ENCODE measurements at places on chromosomes 13 and 19. TPM values are rescaled to one million over a fixed set of nuclear protein-coding genes. Genes with fewer than 3 reads are reported as not detected.
A peak's percentile ranks its signal among the peaks of the same experiment; 100 is the strongest.

The LSR gene
- total RNA-seq, result 36.3 TPM

The SGCG gene
- total RNA-seq, result not detected

DNA sequence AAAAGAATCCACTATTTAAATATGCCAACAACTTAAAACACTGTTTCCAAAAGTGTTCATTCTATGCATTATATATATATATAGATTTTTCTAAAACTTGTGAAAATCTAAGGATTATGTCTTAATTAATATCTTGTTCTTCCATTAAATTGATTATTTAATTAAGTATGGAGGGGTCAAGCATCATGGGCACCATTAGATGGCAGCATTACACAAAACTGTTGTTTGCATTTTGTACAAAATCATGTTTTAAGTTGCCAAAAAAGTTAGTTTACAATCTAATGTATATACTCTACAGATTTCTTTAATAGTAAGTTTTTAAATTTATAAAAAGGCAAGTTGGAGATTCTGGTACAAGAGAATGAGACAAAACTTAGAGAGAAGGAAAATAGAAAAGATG, 213.2 kb upstream of the EDNRB start:
- no peak for DNase-seq

The CEACAM16 gene
- not detected for total RNA-seq

The SELENOV gene
- total RNA-seq, result not detected

The DPF1 gene
- 0.31 TPM for total RNA-seq

DNA sequence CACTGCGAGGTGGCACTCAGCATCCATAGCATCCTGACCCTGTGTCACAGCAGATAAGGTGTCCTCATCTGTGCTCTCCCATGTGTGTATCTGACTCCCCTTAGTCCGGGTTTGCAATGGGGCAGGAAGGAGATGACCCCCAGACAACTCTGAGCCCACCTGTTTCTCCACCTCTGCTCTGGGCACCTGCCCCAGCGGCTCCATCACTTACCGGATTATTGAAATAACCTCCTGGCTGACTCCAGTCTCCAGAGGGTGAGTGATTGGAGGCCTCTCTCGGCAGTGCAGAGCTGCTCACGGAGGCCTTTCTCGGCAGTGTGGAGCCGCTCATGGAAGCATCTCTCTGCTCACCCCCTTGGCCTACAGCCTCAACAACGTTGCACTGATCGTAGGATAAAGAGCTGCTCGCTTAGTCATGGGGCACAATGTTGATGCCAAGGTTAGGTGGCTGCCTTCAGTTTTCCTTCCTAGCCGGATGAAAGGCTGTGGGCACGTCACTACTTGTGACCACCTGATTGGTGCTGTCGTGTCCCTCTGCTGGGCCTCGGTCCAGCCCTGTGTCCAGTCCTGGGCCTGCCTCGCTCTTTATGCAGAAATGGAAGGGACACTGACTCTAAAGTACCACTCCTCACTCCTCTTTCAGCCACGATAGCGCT, 67.6 kb downstream of the TEX29 start:
- peak; percentile 5 for DNase-seq

The LNX2 gene
- total RNA-seq, result 8.0 TPM

DNA sequence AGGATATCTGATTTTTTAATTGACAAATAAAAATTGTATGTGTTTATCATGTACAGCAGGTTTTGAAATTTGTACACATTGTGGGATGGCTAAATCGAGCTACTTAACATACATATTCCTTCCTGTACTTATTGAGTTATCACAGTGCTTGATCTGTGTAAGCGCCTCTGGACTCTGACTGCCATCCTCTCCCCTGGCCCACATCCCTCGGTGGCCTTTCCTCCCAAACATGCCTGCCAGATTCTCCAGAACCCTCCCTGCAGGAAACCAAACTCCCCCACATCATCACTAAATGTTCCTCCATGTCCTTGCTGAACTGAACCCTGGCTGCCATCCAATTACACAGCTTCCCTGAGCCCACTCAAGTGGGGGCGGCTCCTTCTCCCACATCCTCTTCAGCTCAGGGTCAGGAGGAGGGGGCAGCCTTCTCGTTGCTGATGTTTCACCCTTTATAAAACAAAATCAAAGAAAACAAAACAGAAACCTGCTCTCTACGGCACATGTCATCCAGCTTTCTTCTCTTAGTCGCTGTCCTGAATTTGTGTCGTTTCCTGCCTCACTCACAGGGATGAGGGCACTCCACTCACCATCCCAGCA, 97.1 kb upstream of the SPATA13 start:
- no peak for DNase-seq

The SOHLH2 gene
- not detected for total RNA-seq

The GSX1 gene
- total RNA-seq, result not detected

GRCh38 chr19:41795031-41795461, 1.3 kb upstream of the CEACAM3 start:
- DNase-seq, result no peak

The LAIR2 gene
- 0.62 TPM for total RNA-seq

GRCh38 chr13:39777021-39777420, 121.6 kb downstream of the COG6 start:
- no peak for DNase-seq

The MATK gene
- total RNA-seq, result 31.8 TPM

The ZSCAN4 gene
- total RNA-seq, result not detected

GRCh38 chr13:112117258-112117954, 50.5 kb downstream of the SOX1 start:
- DNase-seq, result no peak

- peak; percentile 43 for DNase-seq
Measured at GRCh38 chr19:4229179-4229931, at the start of gene EBI3. EBI3 (plus strand) TSS chr19:4229523; CDS start chr19:4229551, 28 bp downstream.

- no peak for DNase-seq
Measured at GRCh38 chr19:23769691-23770468, 11.2 kb upstream of the ZNF681 start.

- DNase-seq, result no peak
Measured at GRCh38 chr13:91355826-91356710, 8.6 kb downstream of the MIR17HG start.

The RFPL4A gene
- total RNA-seq, result not detected

DNA sequence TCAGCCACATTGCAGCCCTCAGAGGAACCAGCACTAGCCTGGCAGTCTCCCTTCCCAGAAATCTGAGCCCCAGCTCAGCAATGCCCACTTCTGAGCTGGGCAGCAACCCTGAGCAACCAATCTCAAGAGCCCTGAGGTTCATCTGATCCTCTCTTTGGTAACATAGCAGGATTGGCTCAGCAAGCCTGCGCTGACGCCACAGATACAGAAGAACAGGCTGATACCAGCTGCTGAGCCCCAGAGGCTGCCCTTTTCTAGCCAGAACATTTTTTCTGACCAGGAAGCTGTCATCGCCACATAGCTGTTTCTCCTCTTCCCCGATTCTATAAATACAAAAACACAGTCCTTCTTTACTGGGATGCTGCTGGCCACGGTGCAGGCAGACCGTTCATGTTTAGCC, 59.8 kb downstream of the TRPM4 start:
- no peak for DNase-seq

DNA sequence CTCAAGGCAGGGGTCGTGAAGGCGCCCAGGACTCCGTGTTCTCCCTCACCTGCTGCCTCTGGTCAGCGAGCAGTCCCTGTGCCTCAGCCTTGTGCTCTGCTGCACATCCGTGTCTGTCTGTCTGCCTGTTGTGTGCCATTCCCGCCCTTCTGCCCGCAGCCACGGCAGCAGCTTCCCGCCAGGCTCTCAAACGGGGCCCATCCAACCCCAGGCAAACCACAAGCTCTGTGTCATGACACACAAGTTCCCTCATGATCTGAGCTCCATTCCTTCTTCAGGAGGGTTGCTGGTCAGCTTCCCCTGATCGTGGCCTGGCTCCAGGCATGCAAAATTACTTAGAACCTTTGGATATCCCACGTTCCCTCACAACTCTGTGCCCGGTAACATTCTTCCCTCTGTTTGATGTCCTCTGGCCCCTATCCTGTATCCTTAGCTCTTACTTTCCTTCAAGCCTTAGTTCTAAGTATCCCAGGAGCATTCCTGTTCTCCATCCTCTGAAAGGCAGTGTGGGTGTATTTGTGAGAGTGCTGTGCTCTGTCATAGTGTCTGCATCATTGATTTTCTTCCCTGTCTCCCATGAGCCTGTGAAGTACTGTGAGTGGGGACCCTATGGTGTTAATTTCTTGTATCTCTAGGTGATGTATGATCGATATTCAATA, 3.2 kb downstream of the GPR183 start:
- no peak for DNase-seq

The SLC27A5 gene
- 13.7 TPM for total RNA-seq

- no peak for DNase-seq
Measured at GRCh38 chr19:14775869-14776586, 2.3 kb downstream of the ADGRE2 start.

DNA sequence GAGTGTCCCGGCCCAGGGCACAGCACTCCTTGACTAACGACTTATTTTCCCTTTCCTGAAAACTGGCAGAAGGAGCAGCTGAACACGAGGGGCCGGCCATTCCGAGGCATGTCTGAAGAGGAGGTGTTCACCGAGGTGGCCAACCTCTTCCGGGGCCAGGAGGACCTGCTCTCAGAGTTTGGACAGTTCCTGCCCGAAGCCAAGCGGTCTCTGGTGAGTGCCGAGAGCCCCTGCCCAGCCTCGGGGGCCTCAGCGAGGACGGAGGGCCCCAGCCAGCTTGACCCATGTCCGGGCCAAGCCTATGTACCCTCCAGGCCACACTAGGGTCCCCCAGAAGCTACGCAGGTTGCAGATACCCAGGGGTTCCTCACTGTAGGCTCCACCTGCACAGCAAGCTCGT, 17.7 kb downstream of the SIN3B start:
- no peak for DNase-seq

- DNase-seq, result no peak
Measured at GRCh38 chr13:57326532-57326931, 159.5 kb downstream of the PRR20E start.

The CACNG6 gene
- total RNA-seq, result not detected

GRCh38 chr13:30456290-30456689, 9.4 kb downstream of the HMGB1 start:
- DNase-seq, result no peak

The ATP4B gene
- not detected for total RNA-seq

The C19orf33 gene
- not detected for total RNA-seq

DNA sequence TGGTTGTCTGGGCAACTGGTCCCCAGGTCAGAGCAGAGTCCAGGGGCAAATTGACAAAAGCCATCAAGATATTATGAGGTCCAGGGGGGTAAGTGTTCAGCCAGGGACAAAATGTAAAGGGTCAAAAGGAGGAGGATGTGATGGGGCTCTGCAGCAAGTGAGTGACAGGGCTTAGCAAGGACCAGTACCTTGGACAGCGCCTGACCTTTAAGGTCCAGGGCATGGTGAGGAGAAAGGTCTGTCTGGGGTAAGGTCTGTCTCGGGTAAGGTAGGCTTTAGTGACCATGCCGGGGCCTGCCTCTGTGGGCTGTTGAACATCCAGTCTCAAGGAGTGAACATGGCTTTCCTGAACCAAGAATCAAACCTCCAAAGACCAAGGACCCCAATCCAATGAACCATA, 6.3 kb upstream of the ZNF358 start:
- no peak for DNase-seq

- no peak for DNase-seq
Measured at GRCh38 chr19:16141043-16141442, 2.4 kb upstream of the HSH2D start.

DNA sequence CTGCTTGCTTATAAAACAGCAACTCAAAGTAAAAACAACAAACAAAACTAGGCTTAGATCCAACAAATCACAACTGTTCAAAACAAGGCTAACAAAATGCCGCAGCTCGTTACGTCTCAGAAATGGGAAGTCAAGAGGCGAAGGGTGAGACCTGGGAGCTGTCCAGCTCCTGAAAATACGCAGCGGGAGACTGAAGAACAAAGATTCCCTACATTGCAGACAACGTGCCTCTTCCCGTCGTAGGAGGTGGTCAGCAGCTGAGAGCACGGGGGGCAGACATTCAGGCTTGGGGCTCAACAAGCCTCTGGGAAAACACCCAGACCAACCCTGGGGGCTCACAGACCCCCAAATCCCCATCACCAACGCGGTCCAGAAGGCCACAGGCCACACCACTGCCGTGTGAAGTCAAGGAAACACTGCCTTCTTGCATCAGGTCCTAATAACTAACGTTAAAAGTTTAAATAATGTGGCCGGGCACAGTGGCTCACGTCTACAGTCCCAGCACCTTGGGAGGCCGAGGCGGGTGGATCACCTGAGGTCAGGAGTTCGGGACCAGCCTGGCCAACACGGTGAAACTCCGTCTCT, 13.5 kb downstream of the PLPP2 start:
- no peak for DNase-seq

The ZNF835 gene
- total RNA-seq, result 3.8 TPM

The ZNF560 gene
- total RNA-seq, result 0.33 TPM

GRCh38 chr13:44230071-44230470, 143.6 kb upstream of the SERP2 start:
- DNase-seq, result no peak

DNA sequence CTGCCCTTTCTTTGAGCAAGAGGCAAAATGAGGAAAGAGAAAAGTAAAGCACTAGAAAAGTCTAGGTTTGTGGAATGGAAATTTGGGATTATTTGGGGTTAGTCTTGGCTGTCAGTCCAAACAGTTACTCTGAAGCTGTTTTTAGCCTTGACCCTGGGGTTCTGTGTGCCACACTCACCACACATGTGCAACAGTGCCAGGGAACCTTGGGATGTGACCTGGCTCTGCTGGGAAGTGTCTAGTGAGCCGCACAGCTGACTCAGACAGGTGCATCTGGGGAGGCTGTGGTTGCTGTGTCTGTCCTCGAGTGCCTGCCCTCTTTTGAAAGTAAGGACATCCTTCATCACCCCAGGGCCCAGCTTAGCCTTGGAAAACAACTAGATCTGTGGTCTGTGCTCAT, 15.8 kb downstream of the MICOS13 start:
- no peak for DNase-seq

The PSMD8 gene
- total RNA-seq, result 131 TPM

DNA sequence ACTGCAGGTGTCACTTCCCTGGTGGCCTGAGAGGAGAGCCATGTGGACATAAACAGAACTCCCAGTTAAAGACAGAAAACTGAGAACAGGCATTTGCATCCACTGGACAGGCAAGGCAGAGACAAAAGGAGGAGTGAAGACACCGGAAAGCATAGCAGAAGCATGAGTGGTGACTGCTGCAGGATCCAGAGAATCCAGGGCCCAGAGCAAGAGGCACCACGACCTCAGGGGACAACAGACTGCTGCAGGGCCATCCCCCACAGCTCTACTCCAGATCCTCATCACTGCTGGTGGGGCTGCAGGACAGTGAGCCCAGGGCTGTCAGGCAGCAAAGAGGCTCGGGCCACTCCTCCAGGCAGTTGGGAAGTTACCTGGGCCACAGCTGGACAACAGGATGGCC, 14.5 kb upstream of the ISYNA1 start:
- DNase-seq, result no peak

DNA sequence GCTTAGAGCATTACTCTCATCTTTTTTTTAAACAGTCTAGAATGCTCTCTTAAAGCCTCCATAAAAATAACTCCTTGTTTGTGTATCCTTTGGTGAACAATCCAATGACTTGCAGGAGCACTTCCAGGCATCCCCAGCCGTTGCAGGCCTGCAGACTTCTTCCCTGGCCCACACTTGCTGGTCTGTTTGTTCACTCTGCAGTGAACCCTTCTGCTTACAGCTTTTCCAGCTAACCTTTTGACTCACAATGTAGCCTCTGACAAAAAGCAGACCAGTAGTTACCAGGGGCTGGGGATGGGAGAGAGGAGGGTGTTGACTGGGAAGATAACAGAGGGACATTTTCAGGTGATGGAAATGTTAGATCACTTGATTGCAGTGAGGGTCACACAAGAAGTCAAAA, 9.1 kb downstream of the GPR42 start:
- DNase-seq, result no peak

The SPACA4 gene
- not detected for total RNA-seq
